Effector memory CD8-positive, alpha-beta T cell (primary cell): ENCODE measurements at places on chromosomes 7 and 10.

DNA sequence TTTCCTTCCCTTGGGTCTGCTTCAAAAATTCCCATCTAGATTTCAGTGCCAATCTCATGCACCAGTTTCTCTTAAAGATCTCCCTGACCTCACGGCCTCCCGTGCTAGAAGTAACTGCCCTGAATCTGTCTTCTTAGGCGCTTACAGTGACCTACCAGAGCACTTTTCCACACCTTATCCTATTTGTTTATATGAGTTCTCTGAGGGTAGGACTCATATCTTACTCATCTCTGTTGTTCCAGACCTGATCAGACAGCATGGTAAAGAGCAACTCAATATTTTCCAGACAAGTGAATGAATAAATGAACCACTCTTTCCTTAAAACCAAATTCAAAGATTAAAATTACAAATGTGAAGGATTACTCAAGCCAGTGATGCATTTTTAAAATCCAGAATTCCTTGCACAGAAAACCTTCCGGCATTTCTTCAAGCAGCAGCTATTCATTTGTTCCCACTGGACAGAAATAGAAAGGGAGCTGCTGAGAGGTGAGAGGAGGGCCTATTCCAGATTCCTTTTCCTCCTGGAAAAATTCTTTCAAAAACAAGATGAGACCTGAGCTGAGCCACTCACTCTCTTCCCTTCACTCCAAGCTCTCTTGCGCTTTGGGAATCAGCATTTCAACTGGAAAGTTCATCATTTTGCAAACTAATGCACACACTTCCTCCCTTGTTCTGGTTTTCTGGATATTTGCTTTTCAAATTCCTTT, 94.6 kb downstream of the ELMO1 start:
- no peak for DNase-seq

DNA sequence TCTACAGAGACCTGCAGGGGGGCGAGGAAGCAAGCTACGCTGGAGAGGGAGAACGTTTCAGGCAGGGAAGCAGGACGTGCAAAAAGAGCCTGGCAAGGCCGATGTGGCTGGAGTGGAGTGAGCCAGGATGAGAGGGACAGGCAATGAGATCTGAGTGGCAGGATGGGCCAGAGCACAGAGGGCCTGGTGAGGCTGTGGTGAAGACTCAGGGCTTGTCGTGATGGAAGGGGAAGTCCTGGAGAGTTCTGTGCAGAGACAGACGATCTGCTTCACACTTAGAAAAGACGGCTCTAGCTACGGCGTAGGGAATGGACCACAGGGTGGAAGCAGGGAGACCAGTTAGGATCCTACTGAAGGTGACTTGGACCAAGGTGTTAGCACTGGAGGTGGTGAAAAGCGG, 87.0 kb downstream of the SH3PXD2A start:
- no peak for DNase-seq

DNA sequence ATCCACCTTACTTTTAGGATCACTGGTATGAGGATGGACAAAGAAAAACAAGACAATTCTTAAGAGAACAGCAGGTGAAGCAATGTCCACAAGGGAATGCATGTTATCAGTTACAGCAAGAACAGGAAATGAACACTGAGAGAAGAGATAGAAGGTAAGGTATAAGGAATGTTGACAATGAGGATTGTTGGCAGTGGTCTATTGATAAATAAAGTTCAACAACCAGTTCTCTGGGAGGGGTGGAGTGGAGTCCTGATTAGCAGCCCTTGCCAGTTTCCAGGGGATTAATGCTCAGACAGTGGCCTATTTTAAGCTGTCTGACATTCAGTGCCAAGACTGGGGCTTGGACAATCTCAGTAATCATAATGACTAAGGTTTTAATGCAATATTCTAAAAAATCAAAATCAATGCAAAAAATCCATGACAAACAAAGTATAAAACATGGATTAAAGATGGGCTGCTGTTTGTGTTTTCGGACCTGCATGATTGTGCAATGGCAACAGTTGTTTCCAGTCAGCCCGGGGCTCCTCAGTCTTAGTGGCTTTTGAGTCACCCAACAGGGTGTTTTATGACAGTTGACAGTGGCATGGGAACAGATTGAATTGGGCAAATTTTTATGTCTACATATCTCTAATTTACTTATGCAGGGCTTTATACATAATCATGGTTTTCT, 13.8 kb upstream of the AKR1B1 start:
- no peak for DNase-seq

- DNase-seq, result no peak
These were observed 14.9 kb downstream of the MINPP1 start for GRCh38 chr10:87519582-87519981.

DNA sequence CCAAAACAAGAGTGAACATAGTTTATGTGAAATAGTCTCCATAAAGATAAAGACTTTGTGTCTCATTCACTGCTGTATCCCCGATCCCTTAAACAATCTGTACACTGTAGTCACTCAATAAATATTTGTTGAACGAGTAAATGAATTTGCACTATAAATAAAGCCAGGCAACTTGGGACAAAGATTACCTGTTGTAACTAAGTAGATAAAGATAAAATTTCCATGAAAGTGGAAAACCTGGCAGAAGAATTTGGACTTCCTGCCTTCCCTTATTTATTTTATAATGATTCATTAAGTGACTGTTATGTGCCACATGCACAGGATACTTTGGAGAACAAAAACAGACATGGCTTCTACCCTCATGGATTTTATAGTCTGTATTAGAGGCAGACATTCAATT, 277.7 kb upstream of the KAT6B start:
- no peak for DNase-seq

DNA sequence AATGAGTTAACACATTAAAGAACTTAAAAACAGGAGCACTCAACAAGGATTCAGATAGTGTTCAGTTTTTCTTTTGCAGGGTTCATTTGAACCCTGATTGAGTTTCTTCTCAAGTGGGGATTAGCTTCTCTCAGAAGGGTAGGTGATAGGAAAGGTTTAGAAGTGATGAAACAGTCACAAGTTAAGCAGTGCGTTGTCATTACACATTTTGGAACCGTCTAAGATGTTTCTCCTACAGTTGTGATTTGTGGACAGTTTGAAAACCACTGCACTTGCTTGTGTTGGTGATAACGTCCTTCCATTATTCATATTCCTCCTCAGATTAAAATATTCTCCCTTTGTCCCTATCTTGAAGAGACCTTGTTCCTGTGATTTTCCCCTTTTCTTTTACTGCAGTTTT, 2.7 kb downstream of the STMP1 start:
- no peak for DNase-seq

DNA sequence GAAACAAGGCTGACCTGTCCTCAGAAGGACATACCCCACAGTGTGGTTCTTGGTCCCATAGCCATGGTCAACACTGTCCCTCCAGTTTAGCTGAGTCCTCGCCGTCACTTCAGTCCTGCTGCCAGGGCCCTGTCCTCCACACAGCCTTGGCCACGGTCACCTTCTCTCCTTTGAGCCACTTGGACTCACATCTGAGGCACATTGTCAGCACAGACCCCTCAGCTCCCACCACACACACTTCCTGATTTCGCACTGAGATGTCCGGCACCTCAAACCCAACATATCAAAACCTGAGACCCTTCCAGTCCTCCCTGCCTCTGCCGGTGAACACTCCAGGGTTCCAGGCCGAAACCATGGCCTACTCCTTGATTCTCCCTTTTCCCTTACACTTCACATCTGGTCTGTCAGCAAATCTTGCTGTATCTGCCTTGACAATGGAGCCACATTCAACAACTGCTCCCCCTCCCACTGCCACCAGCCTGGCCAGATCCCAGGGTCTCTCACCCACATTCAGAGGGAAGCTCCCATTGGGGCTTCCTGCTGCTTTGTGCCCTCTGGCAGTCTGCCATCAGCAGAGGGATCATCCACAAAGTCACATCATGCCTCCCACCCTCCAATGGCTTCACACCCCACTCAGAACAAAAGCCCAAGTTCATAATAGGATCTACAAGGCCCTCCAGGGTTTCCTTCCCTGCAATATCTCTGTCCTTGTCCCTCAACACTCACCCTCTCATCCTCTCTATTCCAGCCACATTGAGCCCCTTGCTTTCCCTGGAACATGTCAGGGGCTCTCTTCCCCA, 219.6 kb upstream of the SHH start:
- no peak for DNase-seq

- DNase-seq, result no peak
These were observed at the start of gene KIAA1217 for GRCh38 chr10:24208661-24209431. KIAA1217 (plus strand) TSS chr10:24209138; CDS start chr10:24209194, 56 bp downstream.

GRCh38 chr7:139902436-139903102, 73.5 kb downstream of the TBXAS1 start:
- no peak for DNase-seq

DNA sequence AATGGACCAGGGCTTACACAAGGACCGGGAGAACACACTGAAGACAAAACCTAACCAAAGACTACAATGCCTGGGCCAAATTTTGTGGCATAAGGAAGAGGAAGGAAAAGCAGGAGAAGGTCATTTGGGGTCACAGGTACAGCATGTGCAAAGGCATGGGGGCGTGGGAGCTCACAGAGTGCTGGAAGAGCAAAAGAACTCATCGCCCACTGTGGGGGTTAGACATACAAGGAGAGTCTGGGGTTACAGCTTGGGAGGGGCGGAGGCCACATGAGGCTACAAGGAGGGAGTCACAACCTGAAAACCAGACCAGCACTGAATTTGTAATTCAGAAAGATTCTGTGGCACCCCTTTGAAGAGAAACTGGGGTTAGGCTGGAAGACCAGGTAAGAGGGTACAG, 9.7 kb downstream of the PUS7 start:
- no peak for DNase-seq

GRCh38 chr7:83849131-83849530, 200.2 kb upstream of the SEMA3E start:
- no peak for DNase-seq

DNA sequence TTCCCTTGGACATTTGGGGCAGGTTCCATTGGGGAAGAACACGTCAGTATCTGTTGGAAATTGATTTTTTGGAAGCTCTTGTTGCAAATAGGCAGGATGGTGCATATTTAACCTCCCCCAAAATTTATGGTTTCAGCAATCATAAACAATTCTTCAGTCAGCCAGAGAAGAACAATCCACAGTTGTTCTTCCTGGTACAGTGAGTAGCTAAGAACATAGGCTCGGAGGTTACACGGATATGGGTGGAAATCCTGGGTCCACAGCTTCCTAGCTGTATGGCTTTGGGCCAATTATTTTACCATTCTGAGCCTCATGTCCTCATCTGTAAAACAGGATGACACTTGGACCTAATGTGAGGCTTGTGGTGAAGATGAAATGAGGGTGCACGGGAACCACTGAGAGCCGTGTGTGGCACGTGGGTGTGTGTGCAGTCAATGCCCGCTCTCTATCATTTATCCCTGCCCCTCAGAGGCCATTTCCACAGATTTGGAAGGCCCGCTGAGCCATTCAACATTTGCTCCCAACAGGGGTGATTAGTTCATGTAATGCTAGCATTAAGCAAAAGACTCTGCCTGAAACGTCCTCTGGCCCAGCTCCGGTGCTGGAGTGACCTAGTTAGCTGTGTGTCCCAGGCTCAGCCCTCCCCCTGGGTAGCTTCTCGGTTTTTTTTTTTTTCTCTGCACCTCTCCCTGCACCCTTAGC, 9.7 kb downstream of the CAMK1D start:
- peak; percentile 10 for DNase-seq

GRCh38 chr10:79628083-79628482, 17.3 kb downstream of the SFTPA1 start:
- DNase-seq, result no peak

DNA sequence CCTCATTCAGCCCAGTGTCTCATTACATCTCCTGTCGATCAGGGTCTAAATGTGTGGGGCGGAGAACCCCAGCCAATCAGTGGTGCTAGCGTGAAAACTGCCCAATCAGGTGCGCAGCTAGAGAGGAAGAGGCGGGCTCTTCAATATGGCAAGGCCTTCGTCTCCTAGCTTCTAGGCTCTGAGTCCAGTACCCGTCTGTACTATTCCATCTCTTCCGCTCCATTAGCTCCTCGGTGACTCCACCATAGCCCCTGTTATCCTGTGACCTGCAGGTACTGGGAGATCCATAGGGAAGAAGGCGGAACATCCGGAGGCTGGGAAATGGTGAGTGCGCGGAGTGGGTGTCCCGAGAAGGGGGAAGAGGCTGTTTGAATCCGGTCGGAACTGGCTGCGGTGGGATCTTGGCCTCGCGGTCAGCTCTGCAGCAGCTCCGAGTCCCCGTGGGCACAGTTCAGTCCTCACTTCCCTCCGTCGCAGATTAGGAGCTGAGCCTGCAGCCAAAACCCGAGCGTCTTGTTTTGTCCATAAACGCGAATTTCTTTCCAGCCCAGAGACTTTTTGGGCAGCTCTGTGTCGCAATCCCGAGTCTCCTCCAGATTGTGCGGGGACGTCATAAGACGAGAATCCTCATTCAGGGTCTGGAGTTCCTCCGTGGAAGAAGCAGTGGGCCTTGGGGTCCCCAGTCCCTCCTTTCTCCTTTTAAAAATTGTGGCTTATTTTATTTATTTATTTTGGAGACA, at the start of gene ZNF727:
Gene ZNF727, plus strand, starts transcription at position 134 of the 740 bp plus-strand sequence. Its CDS starts 188 bp downstream, at position 322.
- DNase-seq, result no peak

GRCh38 chr10:97013568-97013967, 172.2 kb downstream of the SLIT1 start:
- DNase-seq, result no peak

DNA sequence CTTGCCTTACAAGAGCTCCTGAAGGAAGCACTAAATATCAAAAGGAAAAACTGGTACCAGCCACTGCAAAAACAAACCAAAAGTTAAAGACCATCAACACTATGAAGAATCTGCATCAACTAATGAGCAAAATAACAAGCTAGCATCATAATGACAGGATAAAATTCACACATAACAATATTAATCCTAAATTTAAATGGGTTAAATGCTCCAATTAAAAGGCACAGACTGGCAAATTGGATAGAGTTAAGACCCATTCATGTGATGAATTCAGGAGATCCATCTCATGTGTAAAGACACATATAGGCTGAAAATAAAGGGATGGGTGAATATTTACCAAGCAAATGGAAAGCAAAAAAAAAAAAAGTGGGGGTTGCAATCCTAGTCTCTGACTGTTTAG, 29.6 kb downstream of the COG5 start:
- DNase-seq, result no peak

DNA sequence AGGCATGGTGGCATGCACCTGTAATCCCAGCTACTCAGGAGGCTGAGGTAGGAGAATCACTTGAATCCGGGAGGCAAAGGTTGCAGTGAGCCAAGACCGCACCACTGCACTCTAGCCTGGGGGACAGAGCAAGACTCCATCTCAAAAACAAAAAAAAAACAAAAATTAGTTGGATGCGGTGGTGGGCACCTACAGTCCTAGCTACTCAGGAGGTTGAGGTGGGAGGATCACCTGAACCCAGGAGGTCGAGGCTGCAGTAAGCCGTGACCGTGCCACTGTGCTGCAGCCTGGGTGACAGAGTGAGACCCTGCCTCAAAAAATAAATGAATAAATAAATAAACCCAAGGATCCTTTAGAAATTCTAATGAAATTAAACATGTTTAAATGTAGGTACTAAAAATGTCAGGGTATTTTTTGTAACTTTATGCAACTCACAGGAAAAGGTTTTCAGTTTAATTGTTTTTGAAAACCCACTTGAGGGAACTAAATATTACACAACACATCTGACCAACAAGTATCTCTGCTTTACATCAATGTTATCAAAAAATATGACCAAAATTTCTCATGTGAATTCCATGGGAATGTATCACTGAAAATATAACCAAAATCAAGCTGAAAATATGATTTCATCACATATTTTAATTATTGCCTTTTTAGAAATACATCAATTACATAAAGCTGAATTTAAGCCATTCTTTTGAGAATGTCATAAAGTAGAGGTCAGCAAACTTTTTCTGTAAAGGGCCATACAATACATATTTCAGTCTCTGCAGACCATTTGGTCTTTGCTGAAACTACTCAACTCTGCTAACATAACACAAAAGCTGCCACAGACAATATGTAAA, 23.9 kb downstream of the UPF2 start:
- DNase-seq, result no peak

GRCh38 chr7:130921391-130922180, 187.6 kb upstream of the KLF14 start:
- DNase-seq, result no peak
